ENCODE measurements at places on chromosomes 16 and 17. TPM values are rescaled to one million over a fixed set of nuclear protein-coding genes. Genes with fewer than 3 reads are reported as not detected.

DNA sequence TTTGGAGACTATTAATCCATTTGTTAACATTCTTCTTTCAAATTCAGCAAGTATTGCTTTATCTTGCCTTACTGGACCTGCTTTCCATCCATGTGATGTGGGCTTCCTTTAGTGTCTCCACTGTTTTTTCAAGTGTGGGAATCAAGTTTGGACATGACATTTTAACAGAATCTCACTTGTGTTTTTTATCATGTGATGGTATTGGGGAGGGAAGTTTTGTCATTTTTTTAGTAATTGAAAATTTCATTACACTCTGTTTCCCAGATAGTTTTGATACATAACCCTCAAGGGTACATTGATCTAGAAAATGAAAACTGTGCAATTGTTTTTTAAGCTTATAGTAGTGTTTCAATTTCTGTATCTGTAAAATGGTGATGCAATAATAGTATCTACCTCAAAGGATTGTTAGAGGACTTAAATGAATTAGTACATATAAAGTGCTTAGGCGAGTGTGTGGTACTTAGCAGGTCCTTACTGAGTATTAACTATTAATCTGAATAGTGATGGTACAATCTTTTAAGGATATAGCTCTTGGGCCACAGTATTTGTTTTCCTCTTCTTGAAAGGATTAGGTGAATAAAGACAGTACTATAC, 27.3 kb downstream of the AATF start:
- H3K4me3 ChIP-seq: no peak overlapping the region
- DNase-seq: no peak
- no peak overlapping the region for H3K27ac ChIP-seq
- H3K4me1 ChIP-seq: no peaks in the 10 kb centered on the region
- no peaks in the 10 kb centered on the region for H3K27me3 ChIP-seq
- H3K36me3 ChIP-seq: no peaks in the 10 kb centered on the region

GRCh38 chr16:15641753-15642556, 999 bp downstream of the MARF1 start:
- peak overlapping the region; percentile 84 for H3K4me3 ChIP-seq
- no peak for DNase-seq
- peaks cover 6% of the 10 kb centered on the region for H3K4me1 ChIP-seq

DNA sequence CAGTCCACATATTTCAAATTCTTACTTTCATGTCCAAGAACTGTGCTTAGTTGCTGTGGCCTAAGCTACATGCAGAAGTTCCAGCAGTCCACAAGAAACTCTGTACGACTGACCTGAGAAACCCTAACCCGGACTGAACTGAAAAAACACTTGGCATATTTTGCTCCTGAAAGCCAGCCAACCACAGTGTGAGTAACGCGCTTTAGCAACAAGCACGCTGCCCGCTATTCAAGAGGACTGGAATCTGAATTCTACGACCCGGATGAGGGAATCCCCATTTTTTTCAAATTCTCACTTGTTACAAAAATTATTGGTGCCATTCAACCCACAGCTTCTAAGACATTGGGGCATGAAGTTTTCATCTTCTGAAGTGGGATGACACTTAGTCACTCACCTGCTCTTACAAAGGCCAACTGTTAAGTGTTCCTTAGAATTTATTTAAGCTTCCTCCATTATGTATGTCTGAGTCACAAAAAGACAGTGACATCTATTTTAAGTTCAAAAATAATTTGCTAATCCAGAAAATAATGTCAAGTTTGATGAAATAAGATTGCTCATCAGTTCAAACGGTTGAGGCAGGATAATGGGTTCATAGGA, 78.7 kb downstream of the CDYL2 start:
- H3K36me3 ChIP-seq: no peaks in the 10 kb centered on the region
- H3K4me3 ChIP-seq: no peak overlapping the region
- no peak overlapping the region for H3K27ac ChIP-seq
- DNase-seq: no peak

- no peaks in the 10 kb centered on the region for H3K36me3 ChIP-seq
- H3K27me3 ChIP-seq: no peaks in the 10 kb centered on the region
Measured at GRCh38 chr17:573036-573435, 141.6 kb downstream of the VPS53 start.

- no peaks in the 10 kb centered on the region for H3K36me3 ChIP-seq
- H3K27ac ChIP-seq: no peak overlapping the region
- no peaks in the 10 kb centered on the region for H3K27me3 ChIP-seq
- no peak overlapping the region for H3K4me3 ChIP-seq
- H3K4me1 ChIP-seq: peaks cover 21% of the 10 kb centered on the region
Measured at GRCh38 chr17:48565925-48566710, 12.0 kb downstream of the HOXB4 start.

GRCh38 chr17:43528988-43529814, 16.9 kb downstream of the ETV4 start:
- no peak overlapping the region for H3K4me3 ChIP-seq
- no peaks in the 10 kb centered on the region for H3K4me1 ChIP-seq
- H3K36me3 ChIP-seq: no peaks in the 10 kb centered on the region

DNA sequence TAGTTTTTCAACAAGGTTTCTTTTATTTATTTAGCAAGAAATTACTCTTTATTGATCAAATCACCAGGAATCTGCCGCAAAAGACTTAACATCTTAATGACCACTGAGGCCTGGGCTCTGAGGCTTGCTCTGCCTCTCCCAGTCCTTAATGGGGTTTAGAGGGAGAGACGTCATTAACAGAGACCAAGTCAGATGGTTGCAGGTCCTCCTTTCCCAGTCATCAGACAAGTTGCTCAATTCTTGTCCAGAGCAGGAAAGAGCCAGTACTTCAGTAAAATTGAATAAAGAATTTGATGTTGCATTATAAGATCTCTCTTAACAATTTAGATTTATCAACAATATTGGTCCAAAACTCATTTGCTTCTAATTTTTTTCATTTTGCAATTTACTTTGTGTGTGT, 2.0 kb downstream of the SEPHS2 start:
- peaks cover 13% of the 10 kb centered on the region for H3K4me1 ChIP-seq
- no peak overlapping the region for H3K4me3 ChIP-seq
- H3K36me3 ChIP-seq: no peaks in the 10 kb centered on the region
- DNase-seq: no peak
- H3K27me3 ChIP-seq: no peaks in the 10 kb centered on the region

DNA sequence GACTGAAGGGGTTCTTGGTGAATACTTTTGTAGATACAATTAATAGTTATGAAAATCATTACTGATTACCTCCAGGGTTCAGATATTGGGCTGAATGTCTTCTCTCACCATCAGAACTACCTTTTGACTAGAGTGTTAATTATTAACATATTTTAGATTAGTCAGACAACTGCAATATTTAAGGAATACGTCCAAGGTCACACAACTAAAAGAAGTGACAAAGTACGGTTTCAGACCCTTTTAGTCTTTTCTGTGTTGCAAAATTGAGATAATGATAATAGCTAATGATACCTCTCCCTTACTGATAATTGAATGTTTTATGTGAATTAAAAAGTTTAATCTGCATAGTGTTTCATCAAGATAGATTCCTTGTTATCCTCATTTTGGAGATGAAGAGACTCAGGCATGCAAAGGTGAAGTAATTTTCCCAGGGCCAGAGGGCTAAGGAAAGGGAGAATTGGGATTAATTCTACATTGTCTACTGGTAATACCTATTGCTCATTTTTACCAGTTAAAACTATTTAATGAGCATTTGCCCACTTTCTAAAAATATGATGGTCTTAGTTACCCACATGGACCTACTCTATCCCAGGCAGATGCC, 107.3 kb downstream of the WWOX start:
- H3K4me1 ChIP-seq: no peaks in the 10 kb centered on the region
- no peaks in the 10 kb centered on the region for H3K27me3 ChIP-seq
- H3K36me3 ChIP-seq: no peaks in the 10 kb centered on the region
- no peak for DNase-seq
- no peak overlapping the region for H3K27ac ChIP-seq

DNA sequence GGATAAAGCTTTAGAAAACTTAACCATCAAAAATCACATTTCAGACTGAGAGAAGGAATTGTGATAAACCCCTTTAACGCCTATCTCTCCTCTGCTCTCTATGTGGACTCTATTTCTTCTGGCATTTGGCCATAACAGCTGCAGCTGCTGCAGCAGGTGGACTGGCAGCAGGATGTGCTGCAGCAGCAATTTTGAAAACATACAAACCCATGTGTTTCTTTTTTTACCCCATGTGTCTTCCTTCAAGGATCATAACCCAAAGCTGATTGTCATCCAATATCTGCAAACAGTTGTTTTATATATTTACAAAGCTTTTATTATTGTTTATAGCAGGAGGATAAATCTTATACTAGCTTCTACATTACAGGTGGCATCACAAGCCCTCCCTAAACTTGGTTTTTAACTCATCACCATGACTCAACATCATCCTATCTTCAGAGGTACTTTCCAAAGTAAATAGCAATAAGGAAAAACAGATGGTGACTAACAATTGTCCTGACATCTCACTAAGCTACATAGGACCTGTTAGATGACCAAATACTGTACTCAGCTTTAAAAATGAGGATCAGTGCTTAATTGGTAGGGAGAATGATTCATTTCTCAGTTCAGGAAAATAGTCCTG, 14.5 kb upstream of the KRTAP9-2 start:
- H3K27me3 ChIP-seq: no peaks in the 10 kb centered on the region
- no peak overlapping the region for H3K27ac ChIP-seq
- H3K4me3 ChIP-seq: no peak overlapping the region
- H3K36me3 ChIP-seq: no peaks in the 10 kb centered on the region

GRCh38 chr16:63816276-63816675, 1305.6 kb downstream of the CDH11 start:
- no peak overlapping the region for H3K27ac ChIP-seq
- H3K4me1 ChIP-seq: no peaks in the 10 kb centered on the region
- H3K36me3 ChIP-seq: no peaks in the 10 kb centered on the region
- no peaks in the 10 kb centered on the region for H3K27me3 ChIP-seq

GRCh38 chr17:71546419-71546818, 574.4 kb upstream of the SOX9 start:
- H3K4me3 ChIP-seq: no peak overlapping the region
- no peaks in the 10 kb centered on the region for H3K36me3 ChIP-seq
- no peak for DNase-seq

GRCh38 chr17:1621273-1621954, 7.2 kb downstream of the SLC43A2 start:
- H3K4me3 ChIP-seq: no peak overlapping the region
- no peaks in the 10 kb centered on the region for H3K36me3 ChIP-seq
- no peak for DNase-seq
- peaks cover 7% of the 10 kb centered on the region for H3K4me1 ChIP-seq
- no peak overlapping the region for H3K27ac ChIP-seq

DNA sequence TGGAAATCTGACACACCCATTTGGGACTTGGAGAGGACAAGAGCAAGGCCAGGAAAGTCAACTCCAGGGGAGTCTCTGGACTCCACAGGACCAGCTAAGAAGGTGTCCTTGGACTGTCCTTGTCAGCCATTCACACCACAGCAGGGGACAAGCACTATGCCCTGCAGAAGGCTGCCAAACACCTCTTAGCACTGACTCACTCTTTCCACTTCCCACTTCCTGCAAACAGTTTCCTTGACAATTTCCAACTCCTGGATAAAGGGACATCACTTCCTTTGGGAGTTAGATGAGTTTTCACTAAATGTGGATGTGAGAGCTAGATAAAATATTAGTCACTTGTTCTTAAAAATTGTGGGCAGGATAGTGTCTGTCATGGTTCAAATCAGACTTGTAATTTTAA, 37.8 kb upstream of the BCAR1 start:
- no peak overlapping the region for H3K4me3 ChIP-seq
- no peak overlapping the region for H3K27ac ChIP-seq
- H3K36me3 ChIP-seq: no peaks in the 10 kb centered on the region
- no peaks in the 10 kb centered on the region for H3K27me3 ChIP-seq
- H3K4me1 ChIP-seq: no peaks in the 10 kb centered on the region

- H3K27ac ChIP-seq: no peak overlapping the region
- no peaks in the 10 kb centered on the region for H3K36me3 ChIP-seq
- H3K4me1 ChIP-seq: no peaks in the 10 kb centered on the region
Measured at GRCh38 chr16:814974-815373, 14.4 kb upstream of the GNG13 start.

DNA sequence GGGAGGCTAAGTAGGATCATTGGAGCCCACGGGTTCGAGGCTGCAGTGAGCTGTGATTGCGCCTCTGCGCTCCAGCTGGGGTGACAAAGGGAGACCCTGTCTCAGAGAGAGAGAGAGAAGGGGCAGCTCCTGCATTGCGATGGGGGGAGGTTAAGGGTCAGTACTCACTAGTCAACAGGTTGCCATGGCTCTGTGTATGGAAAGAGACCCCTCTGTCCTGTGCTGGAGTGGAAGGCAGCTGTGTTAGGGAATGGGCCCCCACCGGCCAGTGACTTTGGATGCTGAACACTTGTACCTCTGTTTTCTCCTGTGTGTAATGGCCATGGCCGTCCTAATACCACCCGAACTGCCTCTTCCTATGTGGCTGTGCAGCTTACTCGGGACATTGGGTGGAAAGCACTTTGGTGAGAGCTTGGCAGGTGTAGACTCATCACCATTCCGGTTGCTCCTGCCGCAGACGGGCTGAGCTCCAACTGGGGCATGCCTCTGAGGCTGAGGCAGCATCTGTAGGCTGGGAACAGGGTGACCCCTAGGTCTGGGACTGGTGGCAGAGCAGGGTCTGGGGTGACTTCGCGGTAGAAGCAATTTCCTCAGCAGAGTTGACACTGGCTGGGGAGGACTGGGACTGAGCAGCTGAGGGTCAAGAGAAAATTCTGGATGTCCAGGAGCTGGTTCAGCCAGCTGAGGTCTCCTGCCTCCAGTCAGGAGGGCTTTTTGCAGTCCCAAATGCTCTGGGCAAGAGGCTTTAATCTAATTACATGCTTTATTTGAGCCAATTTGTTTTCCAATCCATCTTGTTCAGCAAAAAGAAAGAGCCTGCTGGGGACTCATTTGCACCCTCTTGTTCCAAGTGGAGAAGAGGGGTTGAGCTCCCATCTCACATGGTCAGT, 184.5 kb downstream of the NTN1 start:
- H3K4me3 ChIP-seq: no peak overlapping the region
- H3K36me3 ChIP-seq: no peaks in the 10 kb centered on the region
- no peak for DNase-seq
- peaks cover 8% of the 10 kb centered on the region for H3K4me1 ChIP-seq
- no peak overlapping the region for H3K27ac ChIP-seq

GRCh38 chr16:27778171-27778925, 228.4 kb downstream of the KATNIP start:
- H3K4me1 ChIP-seq: no peaks in the 10 kb centered on the region
- H3K4me3 ChIP-seq: no peak overlapping the region
- H3K27ac ChIP-seq: no peak overlapping the region
- no peak for DNase-seq
- no peaks in the 10 kb centered on the region for H3K36me3 ChIP-seq

Gene CD300E
- total RNA-seq: 1.2 TPM

Gene PRAC1
- total RNA-seq: 328 TPM

Gene MMP25
- 0.44 TPM for total RNA-seq

Gene WFIKKN1
- 0.80 TPM for total RNA-seq

Gene AURKB
- total RNA-seq: 18.6 TPM

Gene ZNF263
- total RNA-seq: 27.2 TPM

Gene DUXB
- total RNA-seq: not detected

Gene GPR139
- total RNA-seq: not detected

Gene KRTAP2-2
- not detected for total RNA-seq

Gene TMEM204
- 5.0 TPM for total RNA-seq

Gene KRTAP4-9
- not detected for total RNA-seq

Gene SLFN12L
- 0.86 TPM for total RNA-seq

Gene ADAM11
- total RNA-seq: 0.42 TPM

Gene KRTAP4-2
- not detected for total RNA-seq

Gene KRT10
- total RNA-seq: 33.6 TPM

Data from colonic mucosa (tissue), 4 donors.